ENCODE measurements at places on chromosomes 12 and 14. TPM values are rescaled to one million over a fixed set of nuclear protein-coding genes. Genes with fewer than 3 reads are reported as not detected.

NELL2 gene
- 0.35 TPM for total RNA-seq

NTS gene
- not detected for total RNA-seq

DEPDC4 gene
- total RNA-seq, result 0.41 TPM

PTPRQ gene
- total RNA-seq, result not detected

DPY19L2 gene
- total RNA-seq, result 3.5 TPM

REC8 gene
- 55.0 TPM for total RNA-seq

Data from glomerular endothelial cell (primary cell).